ENCODE measurements at places on chromosomes 2 and 18.

GRCh38 chr2:219155054-219155644 lies 5.5 kb downstream of the NHEJ1 start:
- DNase-seq = peak; percentile 54

- no peak for DNase-seq
These were observed 550.7 kb downstream of the RIT2 start for GRCh38 chr18:42564761-42565160.

DNA sequence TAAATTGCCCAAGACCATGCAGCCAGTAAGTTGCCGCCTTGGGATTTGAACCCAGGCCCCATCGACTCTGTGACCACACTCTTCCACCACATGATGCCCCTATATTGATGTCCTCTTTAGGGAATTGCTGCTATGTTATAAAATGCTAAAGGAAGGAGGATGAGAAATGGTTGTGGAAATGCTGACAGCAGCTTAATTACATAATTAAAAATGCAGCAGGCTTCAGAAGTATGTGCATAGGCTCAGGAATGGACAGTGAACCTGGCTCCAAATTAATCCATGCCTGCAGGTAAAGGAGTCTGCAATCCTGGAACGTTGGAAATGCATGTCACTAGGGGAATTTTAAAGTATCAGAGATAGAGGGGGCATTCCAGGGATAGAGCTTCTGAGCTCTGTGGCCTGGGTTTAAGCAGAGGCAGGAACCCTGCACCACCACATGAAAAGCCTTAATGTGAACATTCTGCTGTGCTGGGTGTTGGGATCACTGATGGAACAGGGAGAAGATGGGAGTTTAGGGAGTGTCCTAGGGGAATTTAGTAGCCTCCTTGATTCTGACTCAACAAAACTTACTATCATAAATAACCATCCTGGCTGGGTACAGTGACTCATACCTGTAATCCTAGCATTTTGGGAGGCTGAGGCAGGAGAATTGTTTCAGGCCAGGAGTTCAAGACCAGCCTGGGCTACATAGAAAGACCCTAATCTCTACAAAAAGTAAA lies 76.1 kb upstream of the CCDC85A start:
- no peak for DNase-seq

- no peak for DNase-seq
These were observed 211.1 kb downstream of the HDAC4 start for GRCh38 chr2:239189711-239190131.

GRCh38 chr2:2582998-2583545 lies 252.0 kb upstream of the MYT1L start:
- DNase-seq = no peak

DNA sequence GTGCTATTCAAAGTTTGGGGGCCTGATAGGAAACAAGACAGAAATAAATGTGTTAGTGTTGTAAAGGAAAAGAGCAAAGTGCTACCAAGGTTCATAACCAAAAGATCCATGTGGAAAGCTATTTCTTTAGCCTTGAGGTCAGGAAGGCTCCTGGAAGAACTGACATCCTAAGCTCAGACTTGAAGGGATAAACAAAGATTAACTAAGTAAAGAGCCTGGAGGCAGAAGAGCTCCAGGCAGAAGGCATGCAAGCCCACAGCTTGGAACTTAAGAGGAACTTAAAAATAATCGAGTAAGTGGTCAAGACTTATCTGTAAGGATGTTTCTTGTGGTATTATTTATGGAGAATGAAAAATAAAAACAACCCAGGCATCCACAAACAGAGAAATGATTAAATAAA lies 245.0 kb upstream of the MGAT5 start:
- DNase-seq = no peak
